ENCODE measurements at places on chromosomes 3 and 15. TPM values are rescaled to one million over a fixed set of nuclear protein-coding genes. Genes with fewer than 3 reads are reported as not detected.

The NR1I2 gene
- not detected for total RNA-seq

The FSD2 gene
- not detected for total RNA-seq

The LPCAT4 gene
- 17.2 TPM for total RNA-seq

The TP63 gene
- total RNA-seq: 77.4 TPM

The RARRES1 gene
- not detected for total RNA-seq

The SLC28A1 gene
- not detected for total RNA-seq

The ST8SIA2 gene
- not detected for total RNA-seq

The ZNF774 gene
- total RNA-seq: 1.5 TPM

The ARID3B gene
- 8.3 TPM for total RNA-seq

The HRG gene
- total RNA-seq: not detected

The CACNA2D2 gene
- 0.07 TPM for total RNA-seq

The SEMA7A gene
- 20.0 TPM for total RNA-seq

The PLA2G4E gene
- 5.1 TPM for total RNA-seq

The KLF15 gene
- 0.63 TPM for total RNA-seq

The XCR1 gene
- not detected for total RNA-seq

The CPA3 gene
- total RNA-seq: not detected

The NEK10 gene
- total RNA-seq: not detected

The KNG1 gene
- not detected for total RNA-seq

The KLHL40 gene
- total RNA-seq: not detected
